ENCODE measurements at places on chromosomes 16 and 17.

- no peak for DNase-seq
These were observed 70.2 kb upstream of the PSMD7 start for GRCh38 chr16:74226338-74226954.

DNA sequence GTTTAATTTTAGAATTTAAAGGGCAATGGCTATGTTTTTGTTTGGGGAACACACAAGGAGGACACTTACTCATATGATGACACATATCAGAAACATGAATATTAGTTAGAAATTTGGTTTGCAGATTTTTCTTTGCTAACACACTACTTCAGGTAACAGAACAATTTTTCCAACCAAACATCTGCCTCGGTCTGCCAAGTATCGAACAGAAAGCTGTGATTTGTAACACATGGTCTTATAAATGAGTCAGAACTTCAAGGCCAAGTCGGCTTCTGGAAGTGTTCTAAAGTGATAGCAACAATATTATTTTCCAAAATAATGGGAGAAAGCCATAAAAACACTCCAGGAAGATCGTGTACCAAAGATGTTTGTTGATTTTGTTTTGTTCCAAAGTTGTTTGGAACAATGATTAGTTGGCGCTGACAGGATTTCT lies 75.9 kb upstream of the PMFBP1 start:
- DNase-seq = no peak

DNA sequence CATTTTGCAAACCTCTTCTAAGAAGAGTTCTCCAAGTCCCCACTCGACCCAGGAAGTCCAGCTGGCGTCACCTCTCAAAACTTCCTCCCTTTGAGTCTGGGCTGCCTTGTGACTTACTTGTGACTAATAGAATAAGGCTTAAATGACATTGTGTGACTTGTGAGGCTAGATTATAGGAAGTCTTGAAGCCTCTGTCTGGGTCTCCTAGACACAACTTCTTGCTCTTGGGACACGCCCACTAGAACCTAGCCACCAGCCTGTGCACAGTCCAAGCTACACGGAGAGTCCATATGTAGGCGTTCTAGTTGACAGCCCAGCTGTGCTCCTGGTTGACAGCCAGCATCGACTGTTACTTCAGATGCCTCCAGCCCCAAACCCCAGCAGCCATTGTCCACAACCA lies 66.7 kb upstream of the TANC2 start:
- no peak for DNase-seq

DNA sequence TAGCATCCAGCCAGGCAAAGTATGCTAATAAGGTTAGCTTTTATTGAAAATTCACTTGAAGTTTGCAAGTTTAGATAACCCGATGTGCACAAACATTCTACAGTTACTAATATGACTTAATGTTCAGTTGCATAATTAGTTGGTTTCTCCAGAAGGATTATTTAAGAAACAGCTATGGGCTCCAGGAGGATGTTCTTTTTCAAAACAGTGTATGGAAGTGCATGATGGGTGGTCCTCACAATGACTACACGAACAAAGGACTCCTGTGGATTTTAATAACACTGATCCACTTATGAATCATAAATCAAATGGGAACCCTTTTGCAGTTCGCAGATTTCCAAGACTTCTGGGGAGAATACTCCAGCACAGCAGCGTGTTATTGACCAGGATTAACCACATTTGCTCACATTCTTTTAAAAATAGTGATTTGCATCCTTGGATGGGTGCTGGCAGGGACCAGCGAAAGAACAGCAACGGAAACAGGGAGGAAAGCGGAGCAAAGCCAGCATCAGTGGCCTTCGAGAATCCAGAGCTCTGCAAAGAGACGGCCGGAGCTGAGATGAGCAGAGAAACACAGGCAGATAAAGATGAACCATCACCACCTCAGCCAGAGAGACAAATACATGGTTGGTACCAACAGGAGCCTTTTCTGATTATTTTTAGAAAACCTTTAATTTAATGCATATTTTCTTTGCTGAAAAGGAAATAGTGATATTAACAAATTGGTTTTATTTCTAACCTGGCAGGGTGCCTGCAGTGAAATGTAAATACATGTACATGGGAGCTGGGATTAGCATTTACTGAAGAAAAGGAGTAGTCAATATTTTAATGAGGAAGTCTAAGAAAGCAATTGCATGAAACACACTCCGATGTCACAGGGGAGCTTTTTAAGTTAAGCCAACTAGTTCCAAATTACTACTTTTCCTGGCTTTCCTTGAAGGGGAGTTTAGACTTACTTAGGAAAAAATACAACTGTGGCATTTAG lies 623.2 kb upstream of the ZFHX3 start:
- no peak for DNase-seq

GRCh38 chr16:22007159-22007508 lies 777 bp upstream of the MOSMO start:
- no peak for DNase-seq

- DNase-seq = no peak
These were observed 138.6 kb downstream of the CDH8 start for GRCh38 chr16:61897657-61898056.

GRCh38 chr16:49809062-49809461 lies 46.9 kb downstream of the ZNF423 start:
- DNase-seq = no peak

GRCh38 chr16:81765969-81766368 lies 13.1 kb upstream of the PLCG2 start:
- DNase-seq = no peak

DNA sequence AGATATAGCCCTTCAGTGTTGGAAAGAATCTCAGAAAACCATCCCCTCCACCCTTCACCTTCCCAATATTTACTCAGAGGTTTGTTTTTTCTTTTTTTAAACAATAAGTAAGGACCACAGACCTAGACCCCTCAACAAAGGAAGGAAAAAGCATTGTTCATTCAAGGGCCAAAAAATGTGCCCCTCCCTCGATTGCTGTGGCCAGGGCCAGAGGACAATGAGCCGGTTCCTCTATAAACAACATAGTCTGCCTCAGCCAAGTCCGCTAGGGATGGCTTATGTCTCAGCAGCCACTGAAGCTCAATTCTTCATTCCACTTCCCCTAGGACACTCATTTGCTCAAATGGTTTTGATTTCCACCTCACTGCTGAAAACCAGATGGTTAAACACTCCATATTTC lies 24.0 kb downstream of the TRIM16 start:
- no peak for DNase-seq

- DNase-seq = no peak
These were observed 16.3 kb downstream of the NACA2 start for GRCh38 chr17:61574542-61575351.

DNA sequence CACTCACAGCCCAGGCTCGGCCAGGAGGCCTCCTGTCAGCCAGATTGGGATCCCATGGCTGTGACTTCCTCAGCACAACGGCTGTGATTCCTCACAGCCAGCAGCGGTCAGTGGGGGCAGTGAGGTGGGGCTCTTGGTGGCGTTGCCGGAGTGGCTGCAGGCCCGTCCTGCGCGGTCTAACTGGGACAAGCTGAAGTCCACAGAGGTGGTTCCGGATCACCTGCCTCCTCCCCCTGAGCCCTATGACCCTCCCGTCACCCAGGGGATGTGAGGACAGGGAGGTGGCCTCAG lies 34.4 kb upstream of the MLKL start:
- no peak for DNase-seq

GRCh38 chr17:1029922-1030644 lies 33.2 kb downstream of the TIMM22 start:
- no peak for DNase-seq

- no peak for DNase-seq
These were observed 308 bp downstream of the GTF3C1 start for GRCh38 chr16:27549464-27549745.

DNA sequence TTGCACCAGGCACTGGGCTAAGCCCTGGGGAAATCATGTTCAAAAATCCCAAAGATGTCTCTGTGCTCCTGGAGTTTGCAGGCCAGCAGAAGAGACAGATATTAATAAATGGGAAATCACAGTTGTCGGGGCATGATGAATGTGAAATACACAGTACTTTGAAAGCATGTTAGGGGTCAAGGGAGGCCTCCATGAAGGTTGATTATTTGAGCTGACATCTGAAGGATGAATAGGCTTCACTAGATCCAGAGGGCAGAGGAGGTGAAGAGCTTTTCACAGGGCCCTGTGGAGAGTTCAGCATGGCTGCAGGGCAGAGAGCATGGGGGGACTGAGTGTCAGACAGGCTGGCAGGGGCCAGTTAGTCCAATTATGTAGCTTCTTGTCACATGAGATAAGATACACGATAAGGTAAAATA lies 2.6 kb downstream of the ANKRD40CL start:
- no peak for DNase-seq

GRCh38 chr17:29838961-29839360 lies 91.1 kb downstream of the SSH2 start:
- no peak for DNase-seq

DNA sequence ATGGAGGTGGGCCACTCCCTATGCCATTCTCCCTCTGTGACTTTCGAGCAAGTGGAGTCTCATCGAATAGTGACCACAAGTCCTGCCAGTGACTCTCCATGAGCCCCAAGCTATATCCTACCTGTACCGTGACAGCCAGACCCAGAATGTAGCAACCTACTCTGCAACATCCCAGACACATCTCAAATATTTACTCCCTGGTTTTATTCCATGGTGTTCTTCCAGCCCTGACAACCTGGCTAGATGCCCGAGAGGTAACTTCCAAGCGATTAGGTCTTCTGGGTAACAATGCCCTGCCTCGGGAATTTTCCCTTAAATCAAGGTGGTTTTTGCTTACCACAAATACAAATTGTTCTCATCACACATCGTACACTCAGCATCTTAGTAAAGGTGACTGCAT lies 211.7 kb downstream of the ZFHX3 start:
- no peak for DNase-seq

- DNase-seq = no peak
These were observed 6.8 kb downstream of the KRT38 start for GRCh38 chr17:41434005-41434404.

GRCh38 chr17:78532922-78533640 lies 44.1 kb downstream of the DNAH17 start:
- no peak for DNase-seq

DNA sequence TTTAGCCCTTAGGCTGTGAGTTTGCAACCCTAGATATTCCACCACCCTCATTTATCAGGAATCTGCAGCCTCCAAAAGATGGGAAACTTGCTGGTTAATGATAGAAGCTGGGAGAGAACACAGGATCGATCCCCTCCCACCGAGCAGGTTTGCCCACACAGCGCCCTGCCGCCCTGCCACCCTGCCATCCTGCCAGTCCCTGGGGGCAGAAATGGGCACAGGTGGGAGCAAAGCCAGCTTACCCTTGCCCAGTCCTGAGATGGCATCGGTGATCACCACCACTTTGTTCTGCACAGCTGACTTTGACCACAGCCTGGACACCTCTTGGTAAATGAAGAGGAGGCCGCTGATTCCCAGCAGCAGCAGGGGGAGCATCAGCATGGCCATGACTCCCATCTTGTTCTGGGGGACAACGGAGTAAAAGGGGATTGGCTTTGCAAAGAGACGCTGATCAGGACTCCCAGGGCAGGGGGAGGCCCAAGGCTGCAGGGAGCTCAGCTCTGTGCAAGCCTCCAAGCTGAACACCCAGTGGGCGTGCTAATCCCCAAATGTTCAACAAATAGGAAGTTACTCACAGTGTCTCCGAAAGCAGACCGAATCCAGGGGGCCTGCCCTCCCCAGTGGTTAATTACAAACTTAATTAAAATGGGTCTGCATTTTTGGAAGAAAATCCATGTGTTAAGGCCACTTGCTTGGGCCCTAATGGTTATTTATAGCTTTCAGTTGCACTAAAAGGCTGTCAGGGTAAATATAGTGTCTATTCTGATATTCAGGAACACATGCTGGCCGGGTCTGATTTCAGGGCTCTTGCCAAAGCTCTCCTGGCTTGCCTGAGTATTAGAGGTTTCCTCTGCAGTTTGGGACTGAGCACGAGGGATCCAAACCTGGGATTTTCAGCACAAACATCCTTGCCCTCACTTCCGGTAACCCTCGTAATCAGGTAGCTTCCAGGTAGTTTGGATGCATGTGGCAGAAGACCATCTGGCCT lies at the start of gene DHRS7C:
TSS of gene DHRS7C (minus strand) at position 704 of the 988 bp plus-strand sequence. CDS start at position 396, 308 bp downstream.
- no peak for DNase-seq

GRCh38 chr16:59758848-59759247 lies 1024.7 kb upstream of the GOT2 start:
- DNase-seq = no peak

- no peak for DNase-seq
These were observed 58.7 kb downstream of the CMC2 start for GRCh38 chr16:80947708-80948625.

- no peak for DNase-seq
These were observed 106.4 kb downstream of the CA4 start for GRCh38 chr17:60256174-60256573.

GRCh38 chr16:68263559-68264127 lies 683 bp upstream of the SLC7A6 start:
- no peak for DNase-seq

DNA sequence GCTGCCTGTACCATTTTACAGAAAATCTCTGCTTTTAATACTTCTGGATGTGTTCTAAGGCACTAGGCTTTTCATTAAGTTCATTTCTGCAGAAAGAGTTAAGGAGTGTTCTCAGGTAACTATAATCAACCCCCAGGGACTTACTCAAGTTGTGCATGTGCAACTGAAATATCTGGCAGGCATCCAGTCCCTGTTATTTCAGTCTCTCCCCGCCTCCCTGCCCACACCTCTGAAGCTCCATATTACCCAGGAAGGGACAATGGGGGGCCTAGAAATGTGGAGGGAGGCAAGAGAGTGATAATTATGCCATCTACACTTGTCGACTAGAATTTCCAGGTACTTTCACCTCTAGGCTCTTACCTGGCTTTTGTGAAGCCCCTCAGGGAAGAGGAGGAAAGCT lies 432.2 kb downstream of the MAF start:
- no peak for DNase-seq

DNA sequence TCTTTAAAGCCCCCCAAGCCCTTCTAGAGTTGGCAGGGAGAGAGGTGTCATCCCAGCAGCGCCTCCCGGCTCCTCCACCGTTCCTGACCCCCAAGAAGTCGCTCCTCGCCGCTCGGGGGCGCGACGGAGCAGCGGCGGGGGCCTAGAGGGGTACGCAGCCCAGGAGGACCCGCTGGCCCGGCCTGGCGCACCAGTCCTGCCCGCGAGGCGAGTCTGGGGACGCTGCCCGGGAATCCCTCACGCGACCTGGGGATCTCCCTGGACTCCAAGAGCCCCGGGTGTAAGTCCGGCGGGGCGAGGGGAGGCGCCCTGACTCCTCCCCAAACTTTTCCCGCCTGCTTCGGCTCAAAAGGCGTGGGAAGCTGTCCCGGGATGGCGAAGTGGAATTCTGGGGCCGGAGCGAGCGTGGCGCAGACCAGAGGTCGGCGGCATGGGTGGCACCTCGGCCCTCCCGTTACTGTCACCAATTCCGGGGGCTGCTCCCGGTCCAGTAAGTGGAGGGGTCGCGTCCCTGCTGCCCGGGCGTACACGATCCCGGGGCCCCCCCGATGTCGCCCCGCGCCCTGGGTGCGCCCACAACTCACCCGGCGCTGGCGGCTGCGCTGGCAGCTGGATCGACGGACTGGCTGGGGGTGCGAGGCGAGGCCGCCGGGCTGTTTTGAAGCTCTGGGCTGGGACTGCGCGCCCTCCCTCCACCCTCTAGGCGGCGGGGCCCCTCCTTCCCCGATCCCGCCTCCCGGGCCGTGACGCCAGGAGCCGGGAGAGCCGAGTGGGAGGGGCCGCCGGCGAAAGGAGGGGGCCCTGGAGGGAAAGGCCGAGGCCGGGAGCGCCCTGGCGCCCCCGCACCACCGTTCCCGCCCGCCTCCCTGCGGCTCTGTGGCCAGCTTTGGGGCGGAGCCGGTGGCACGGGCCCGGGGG lies at the start of gene EMP2:
TSS of gene EMP2 (minus strand) at position 634 of the 918 bp plus-strand sequence. CDS start 32,981 bp downstream, outside the sequence.
- no peak for DNase-seq

Measured in cortex of kidney (tissue), 1 donor.